ENCODE measurements at places on chromosomes 3 and 15. TPM values are rescaled to one million over a fixed set of nuclear protein-coding genes. Genes with fewer than 3 reads are reported as not detected.

The SSR3 gene
- total RNA-seq = 114 TPM

The CCDC80 gene
- 14.7 TPM for total RNA-seq

The CADPS gene
- total RNA-seq = 11.7 TPM

GRCh38 chr3:158936530-158937113, 134.8 kb downstream of the MFSD1 start:
- DNase-seq = peak; percentile 62

DNA sequence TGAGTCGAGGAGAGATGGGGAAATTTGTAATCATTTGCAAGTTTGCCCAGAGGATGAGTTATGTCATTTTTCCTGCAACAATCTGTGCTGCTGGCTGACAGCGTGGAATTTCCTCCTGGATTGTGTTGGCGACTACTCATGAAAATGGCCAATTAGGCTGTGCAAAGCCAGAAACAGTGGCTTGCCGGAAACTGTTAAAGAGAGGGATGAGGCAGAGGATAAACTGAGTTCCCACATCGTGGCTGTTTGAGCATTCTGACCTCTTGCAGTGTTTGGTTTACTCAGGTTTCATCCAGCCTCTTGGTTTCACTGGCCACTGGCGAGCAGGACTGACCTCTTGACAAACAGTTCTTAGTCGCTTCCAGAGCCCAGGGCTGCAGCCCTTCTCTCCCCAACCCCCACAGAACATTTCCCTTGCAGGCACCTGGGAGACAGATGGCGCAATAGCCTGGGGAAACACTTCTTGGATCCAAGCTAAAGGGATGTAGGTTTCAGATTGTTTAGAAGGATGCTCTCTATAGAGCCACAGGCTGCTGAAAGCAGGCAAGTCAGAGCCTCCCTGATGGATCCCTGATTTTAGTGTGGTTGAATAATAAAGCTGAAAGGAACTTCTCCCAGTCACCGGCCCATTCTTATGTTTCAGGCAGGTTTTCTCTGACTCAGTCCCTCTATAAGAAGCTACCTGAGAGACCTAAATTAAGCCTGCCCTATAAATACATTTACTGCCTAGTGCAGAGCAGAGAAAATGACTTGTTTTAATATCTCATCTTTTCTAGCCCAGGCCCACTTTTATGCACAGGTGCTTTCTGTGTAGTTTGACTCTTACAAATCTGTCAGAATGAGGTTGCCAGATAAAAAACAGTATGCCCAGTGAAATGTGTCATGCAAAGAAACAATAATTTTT, 92.8 kb upstream of the UBE2E1 start:
- DNase-seq = peak; percentile 86

The SLC22A14 gene
- not detected for total RNA-seq

DNA sequence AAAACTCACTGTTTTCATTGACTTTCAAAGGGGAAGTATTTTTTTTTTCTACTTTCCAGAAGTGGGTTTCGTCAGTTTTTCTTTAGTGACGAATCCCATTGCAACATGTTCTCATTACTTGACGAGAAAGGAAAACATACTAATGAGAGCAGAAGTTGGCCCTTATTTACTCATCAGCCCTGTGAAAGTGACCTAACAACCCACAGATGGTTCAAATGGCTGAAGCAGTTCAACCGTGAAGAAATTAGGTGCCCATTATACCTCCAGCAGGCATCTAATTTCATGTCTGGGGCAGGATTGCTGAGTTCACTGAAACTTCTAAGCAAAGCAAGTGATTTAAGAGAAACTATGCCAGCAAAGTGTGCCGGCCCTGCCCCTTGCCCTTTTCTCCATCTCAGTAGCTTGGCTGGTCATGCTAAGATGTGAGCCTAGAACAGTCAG, 9.0 kb downstream of the AQP9 start:
- DNase-seq = no peak

The ZBED2 gene
- 0.06 TPM for total RNA-seq

DNA sequence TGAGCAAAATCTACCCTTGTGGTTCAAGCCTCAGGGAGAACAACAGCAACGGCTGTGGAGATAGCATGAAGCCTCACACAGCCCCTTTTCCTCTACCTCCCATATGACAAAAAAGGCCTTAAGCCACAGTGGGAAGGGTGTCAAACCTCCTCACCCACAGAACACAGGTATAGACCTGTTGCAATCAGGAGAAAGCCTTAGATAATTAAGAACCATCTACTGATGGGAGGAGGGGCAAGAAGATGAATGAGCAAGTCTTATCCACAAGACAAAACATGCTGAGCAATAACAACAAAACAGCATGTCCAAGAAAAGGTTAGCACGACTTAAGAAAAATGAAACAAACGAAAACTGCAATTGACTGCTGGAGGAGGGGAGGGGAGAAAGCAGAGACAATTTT, 272.9 kb upstream of the BCHE start:
- no peak for DNase-seq
